ENCODE measurements at places on chromosomes 3 and 15. TPM values are rescaled to one million over a fixed set of nuclear protein-coding genes. Genes with fewer than 3 reads are reported as not detected.

The IQCB1 gene
- 12.0 TPM for polyA plus RNA-seq

The GOLGA6A gene
- not detected for polyA plus RNA-seq

The ADAMTS17 gene
- polyA plus RNA-seq, result 1.6 TPM

The ROPN1B gene
- polyA plus RNA-seq, result 0.61 TPM

The HYAL3 gene
- polyA plus RNA-seq, result 2.5 TPM

The CHL1 gene
- polyA plus RNA-seq, result 1.1 TPM

The C3orf70 gene
- polyA plus RNA-seq, result 0.67 TPM

The PRSS50 gene
- polyA plus RNA-seq, result 0.16 TPM

The STARD5 gene
- 5.4 TPM for polyA plus RNA-seq

The CEP19 gene
- polyA plus RNA-seq, result 1.7 TPM

The LEKR1 gene
- polyA plus RNA-seq, result 0.92 TPM

The MORC1 gene
- not detected for polyA plus RNA-seq

The DET1 gene
- 2.9 TPM for polyA plus RNA-seq

The DUOX2 gene
- polyA plus RNA-seq, result 1.0 TPM

The ALDH1A2 gene
- polyA plus RNA-seq, result 3.7 TPM

The LINGO1 gene
- polyA plus RNA-seq, result 0.78 TPM

The ATP13A5 gene
- 1.2 TPM for polyA plus RNA-seq

The JAGN1 gene
- 43.7 TPM for polyA plus RNA-seq

The CDCP1 gene
- polyA plus RNA-seq, result 3.6 TPM

The CFAP161 gene
- 2.6 TPM for polyA plus RNA-seq

The CASR gene
- polyA plus RNA-seq, result 0.02 TPM

The CLEC3B gene
- 167 TPM for polyA plus RNA-seq

The VIPR1 gene
- 52.9 TPM for polyA plus RNA-seq

The CCDC191 gene
- 3.5 TPM for polyA plus RNA-seq

The ZNF502 gene
- polyA plus RNA-seq, result 2.0 TPM

The NTRK3 gene
- 0.44 TPM for polyA plus RNA-seq
